Hematopoietic multipotent progenitor cell treated with erythropoietin and hydrocortisone succinate and interleukin-3 and kit ligand, for 17 days (in vitro differentiated cells): ENCODE measurements at places on chromosomes 12 and 14.
A peak's percentile ranks its signal among the peaks of the same experiment; 100 is the strongest.

GRCh38 chr12:1262011-1262410 is 271.0 kb downstream of the ERC1 start:
- no peak for DNase-seq

DNA sequence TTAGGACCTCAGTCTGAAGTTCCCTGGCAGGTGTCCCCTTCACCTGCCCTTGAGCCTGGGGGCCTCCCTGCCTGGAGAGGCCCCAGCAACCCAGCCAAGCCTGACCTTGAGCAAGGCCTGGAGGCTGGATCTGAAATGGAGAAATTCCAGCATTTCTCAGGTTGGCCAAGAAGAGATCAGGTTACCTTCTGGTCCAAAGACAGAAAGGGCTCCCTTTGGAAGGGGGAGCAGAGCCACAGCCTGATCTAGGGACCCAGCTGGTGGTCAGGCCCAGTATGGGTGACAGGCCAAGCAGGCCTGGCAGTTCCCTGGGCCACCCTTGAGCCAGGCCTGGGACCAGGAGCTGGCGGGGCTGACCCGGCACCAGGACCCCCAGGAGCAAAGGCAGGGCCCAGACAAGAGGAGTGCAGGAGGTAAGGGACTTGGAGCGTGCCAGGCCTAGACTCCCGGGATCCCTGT is 82.8 kb downstream of the TNFAIP2 start:
- DNase-seq: no peak

GRCh38 chr12:132009336-132009859 is 59.7 kb downstream of the EP400 start:
- DNase-seq: no peak

- no peak for DNase-seq
Observed at GRCh38 chr14:73239393-73240241, 2.3 kb downstream of the PAPLN start.

- DNase-seq: no peak
Observed at GRCh38 chr12:19546611-19547162, 107.4 kb downstream of the AEBP2 start.

GRCh38 chr14:50667684-50667995 is 466 bp downstream of the SAV1 start:
- peak; percentile 60 for DNase-seq
